Activated T-helper 9 cell treated with anti-CD3 and anti-CD28 coated beads, Interleukin-2, amount 50 U/mL, for 16 hours (primary cell): ENCODE measurements at places on chromosomes 4 and X.

- no peak for DNase-seq
Measured at GRCh38 chr4:143251779-143252178, 67.1 kb downstream of the USP38 start.

GRCh38 chr4:94457692-94458106, 6.0 kb downstream of the PDLIM5 start:
- DNase-seq, result no peak

DNA sequence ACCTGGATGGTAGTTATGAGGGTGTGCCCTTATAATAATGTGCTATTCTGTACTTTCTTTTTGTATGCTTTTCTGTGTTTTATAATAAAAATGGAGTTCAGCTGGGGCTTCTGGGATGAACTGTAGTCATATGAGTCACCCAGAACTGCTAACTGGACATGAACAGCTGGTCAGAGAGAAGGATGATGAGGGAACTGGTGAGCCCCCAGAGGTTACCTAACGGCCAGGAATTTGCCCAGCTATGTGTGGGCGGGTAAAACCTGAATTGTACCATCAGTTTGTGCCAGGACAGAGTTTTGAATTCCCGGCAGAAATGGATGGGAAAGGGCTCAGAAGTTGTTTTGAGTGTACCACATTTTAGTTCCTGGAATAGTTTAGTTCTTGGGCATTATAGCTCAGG, 138.0 kb upstream of the USP9X start:
- DNase-seq, result no peak

GRCh38 chr4:124694946-124695598, 17.5 kb downstream of the ANKRD50 start:
- no peak for DNase-seq

- DNase-seq, result no peak
Measured at GRCh38 chr4:116925900-116926457, 159.4 kb downstream of the TRAM1L1 start.

DNA sequence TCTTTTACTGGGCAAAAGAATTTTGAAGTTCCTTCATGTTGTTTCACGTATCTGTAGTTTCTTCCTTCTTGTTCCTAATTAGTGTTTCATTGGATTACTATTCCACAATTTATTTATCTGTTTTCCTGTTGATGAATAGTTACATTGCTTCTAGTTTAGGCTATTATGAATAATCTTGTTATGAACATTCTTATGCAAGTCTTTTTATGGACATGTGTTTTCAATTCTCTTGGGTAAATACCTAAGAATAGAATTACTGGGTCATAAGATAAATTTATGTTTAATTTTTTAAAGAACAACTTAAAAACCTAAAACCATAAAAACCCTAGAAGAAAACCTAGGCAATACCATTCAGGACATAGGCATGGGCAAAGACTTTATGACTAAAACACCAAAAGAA, 70.9 kb upstream of the RXFP1 start:
- no peak for DNase-seq

GRCh38 chrX:101417190-101417589, 9.2 kb downstream of the HNRNPH2 start:
- DNase-seq, result no peak

GRCh38 chrX:135431886-135432285, 10.1 kb downstream of the SMIM10L2A start:
- DNase-seq, result no peak

- no peak for DNase-seq
Measured at GRCh38 chr4:40990236-40990898, 224.0 kb downstream of the APBB2 start.

DNA sequence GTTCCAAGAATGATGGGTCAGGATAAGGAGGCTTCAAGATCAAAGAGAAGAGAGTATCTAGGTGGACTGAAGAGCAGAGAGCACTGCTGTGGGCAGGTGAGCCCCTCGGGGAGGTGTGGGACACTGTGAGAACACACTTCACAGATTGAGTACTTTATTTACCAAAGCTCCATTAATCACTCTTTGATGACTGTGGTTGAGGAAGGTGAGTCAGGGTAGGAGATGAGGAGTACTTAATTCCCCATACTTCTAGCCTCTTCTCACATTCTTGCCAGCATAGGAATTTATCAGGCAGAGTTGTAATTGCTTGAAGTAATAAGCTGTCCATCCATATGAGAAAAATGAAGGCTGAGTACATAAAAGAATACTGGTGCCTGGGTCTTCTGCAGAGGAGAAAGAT, 375.3 kb downstream of the PCDH10 start:
- no peak for DNase-seq

DNA sequence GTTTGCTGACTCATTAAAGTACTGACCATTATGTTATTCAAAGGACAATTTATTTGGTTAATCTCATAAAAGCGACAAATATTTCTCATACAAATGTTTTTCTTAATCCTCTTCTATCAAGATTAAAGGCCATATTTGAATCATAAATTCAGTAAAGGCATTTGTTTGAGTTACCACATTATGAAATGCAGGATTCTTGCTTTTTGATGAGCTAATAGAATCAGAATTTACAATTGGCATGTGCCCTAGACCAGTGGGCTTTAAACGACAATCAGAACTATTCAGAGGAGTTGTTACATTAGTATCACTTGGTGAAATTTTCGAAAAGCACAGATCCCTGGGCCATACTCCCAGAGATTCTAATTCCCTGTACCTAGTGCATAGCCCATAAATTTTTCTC, 55.3 kb downstream of the KLHL4 start:
- no peak for DNase-seq

GRCh38 chr4:58209551-58209950, 1099.4 kb upstream of the IGFBP7 start:
- no peak for DNase-seq

DNA sequence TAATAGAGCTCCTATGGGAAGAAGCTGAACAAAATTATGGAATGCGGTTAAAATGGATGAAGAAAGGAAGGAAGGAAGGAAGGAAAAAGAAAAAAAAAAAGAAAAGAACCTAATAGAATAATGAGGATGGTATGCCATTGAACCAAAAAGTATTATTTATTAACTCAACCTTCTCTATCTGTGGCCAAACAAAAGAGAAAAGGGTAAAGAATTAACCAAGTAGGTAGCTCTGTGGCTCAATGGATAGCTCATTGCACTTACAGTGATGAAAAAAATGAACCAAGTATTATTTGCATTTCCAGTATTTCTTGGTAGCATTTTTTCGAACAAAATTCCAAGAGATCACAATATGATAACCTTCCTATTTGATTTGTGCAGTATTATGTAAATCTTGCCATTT, 56.9 kb upstream of the SLC39A8 start:
- no peak for DNase-seq

DNA sequence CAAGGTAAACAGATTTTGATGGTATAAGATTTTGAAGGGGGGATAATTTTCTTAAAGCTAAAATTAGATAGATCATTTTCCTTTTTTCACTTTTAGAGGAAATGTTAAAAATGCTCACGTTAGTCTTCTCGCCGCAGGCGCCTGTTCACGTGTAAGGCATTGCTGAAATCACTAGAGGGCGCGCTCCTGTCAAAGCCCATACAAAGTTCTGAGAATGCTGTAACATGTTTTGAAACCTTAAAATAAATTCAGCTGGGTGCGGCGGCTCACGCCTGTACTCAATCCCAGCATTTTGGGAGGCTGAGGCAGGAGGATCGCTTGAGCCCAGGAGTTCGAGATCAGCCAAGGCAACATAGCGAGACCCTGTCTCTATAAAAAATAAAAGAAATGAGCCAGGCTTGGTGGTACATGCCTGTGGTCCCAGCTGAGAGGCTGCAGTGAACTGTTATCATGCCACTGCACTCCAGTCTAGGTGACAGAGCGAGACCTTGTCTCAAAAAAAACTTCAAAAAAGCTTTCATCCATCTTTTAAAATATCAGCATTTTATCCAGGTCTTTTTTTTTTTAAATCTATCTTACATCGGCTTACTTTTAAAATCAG, 138.0 kb downstream of the RBMX2 start:
- DNase-seq, result no peak

DNA sequence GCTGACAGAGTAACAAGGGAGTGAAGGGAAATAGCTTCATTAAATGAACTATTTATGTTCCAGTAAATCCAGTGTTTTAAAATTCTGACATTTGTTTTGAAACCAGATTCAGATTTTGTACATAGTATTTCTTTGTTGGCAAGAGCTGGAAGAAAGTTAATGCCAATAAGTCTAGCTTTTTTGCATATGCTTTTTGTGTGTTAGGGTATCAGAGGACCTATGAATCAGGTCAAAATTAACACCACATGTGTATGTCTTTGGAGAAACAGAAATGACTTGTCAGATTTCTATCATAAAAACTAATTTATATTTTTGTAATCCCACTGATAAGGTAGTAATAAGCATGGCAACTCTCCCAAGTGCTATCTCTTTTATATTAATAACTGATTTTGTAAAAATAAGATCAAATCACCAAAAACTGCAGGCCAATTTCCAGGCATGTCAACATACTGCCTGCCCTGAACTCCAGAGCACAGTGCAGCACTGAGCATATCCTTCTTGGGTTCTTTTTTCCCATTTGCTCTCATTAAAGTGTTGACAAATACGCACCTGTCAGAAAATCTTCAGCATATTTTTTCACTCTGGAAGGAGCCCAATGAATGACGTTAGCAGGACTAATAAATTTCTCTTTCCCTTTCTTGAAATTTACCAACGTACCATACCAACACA, 65.5 kb downstream of the SH3RF1 start:
- DNase-seq, result no peak

DNA sequence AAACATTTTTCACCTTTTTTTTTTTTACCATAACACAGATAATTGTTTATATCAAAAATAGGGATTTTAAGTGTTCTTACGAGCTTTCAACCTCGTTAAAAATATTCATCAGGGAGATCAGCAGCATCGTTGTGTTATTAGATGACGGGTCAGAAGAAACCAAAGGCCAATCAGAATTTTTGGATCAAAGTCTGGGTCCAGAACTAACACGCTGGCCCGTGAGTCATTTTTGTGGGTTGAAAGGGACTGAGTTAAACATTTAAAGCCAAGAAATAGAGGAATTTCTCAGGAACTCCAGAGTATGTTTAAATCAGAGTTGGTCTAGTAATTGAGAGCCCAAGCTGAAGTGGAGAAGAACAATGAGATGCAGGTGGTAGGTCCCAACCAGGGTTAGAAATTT, 170.8 kb downstream of the TLL1 start:
- DNase-seq, result no peak

- no peak for DNase-seq
Measured at GRCh38 chr4:95141361-95141760, 383.6 kb downstream of the BMPR1B start.

DNA sequence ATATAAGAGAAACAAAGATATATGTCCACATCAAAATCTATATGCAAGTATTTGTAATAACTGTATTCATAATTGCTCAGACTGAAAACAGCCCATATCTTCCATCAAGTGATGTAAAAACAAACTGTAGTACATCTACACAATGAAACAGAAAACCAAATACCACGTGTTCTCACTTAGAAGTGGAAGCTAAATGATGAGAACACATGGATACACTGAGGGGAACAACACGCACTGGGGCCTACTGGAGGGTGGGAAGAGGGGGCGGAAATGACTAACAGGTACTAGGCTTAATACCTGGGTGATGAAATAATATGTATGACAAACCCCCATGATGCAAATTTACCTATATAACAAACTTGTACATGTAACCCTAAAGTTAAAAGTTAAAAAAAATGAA, 42.7 kb downstream of the UBA6 start:
- no peak for DNase-seq

DNA sequence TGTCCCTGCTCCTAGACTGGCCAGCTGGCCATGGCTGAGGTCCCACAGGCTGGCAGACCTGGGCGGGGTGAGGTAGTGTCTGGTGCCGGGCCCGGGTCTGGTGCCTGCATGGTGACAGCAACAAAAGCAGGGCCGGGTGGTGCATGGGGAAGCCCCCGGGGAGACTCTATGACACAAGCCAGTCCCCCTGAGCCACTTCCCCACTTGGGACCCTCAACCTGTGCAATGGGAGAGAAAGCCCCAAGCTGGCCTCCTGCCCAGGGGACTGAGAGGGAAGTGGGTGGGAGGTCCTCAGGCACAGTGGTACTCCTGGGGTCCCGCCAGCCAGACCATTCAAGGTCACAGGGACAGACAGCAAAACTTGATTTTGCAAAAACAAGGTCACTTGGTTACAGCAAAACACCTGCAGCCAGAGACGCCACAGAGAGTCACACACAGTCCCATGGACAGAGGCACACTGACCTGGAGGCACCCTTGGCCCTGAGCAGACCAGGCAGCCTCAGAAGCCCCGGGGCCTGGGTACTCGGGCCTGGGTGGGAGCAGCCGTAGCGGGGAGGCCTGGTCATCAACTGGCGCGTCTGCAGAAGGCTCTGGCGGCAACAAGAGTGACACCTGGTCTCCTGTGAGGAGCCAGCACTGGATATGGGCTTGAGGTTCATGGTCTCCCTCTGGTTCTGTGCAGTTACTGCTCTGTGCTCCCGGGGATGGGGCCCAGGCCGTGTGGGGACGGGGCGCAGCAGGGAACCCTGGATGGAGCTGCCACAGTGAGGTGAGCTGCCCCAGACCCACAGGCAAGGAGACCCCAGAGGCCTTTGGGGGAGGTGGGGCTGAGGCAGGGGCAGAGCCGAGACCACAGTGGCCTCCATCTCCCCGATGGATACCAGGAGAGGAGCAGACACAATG, 60.6 kb downstream of the HTRA3 start:
- no peak for DNase-seq

DNA sequence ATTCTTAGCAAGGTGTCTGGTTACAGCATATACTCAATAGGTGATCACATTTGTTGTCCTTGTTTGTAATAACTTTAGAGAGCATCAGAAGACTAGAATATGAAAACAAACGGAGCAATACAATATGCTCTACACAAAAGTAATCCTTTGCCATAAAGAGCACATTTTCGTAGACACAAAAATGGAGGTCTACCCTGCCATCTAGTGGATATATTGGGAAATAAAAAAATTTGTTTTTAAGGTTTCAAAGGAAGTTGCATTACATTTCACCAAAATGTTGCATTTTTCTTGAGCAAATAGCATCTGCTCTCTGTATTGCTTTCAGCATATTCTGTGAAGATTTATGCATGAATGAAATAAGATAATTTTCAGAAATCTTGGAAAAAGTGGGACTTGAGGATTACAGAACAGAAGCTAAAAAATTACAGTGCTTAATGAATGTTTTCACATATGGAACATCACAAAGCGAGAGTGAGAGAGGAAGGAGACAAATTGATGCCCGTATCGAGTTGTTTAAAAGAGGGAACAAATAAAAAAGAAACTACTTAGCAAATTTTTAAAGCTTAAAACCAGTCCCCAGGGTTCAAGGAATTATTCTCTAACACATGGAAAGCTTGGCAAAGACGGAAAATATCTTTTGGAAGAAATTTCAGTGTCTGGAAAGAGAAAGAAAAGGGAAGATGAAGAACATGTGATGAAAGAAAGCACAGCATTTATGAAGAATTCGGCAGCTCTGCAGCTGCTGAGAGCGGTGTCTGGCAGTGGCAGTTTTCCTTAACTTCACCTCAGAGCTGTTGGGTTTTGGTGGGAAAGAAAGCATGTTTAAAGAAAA, 390.1 kb downstream of the ANKRD50 start:
- no peak for DNase-seq
